Activated naive CD4-positive, alpha-beta T cell treated with anti-CD3 and anti-CD28 coated beads, Interleukin-2, amount 50 U/mL, for 72 hours (primary cell): ENCODE measurements at places on chromosomes 5 and 9.

DNA sequence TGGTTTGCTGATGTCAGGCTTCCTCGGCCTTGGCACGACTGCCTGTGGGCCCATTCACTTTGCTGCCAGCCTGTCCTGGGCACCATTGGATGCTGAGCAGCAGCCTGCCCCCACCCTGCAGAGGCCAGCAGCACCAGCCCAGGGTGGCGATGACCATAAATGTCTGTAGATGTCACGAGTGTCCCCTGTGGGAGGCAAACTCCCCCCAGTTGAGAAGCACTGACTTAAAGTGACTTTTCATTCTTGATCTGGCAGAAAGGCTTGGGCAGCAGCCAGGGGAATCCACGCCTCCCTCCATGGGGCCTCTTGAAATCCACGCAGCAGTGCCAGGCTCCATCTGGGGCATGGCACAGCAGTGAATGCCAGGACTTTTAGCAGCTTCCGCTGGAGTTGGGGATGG, 21.8 kb downstream of the IRX4 start:
- DNase-seq: no peak

DNA sequence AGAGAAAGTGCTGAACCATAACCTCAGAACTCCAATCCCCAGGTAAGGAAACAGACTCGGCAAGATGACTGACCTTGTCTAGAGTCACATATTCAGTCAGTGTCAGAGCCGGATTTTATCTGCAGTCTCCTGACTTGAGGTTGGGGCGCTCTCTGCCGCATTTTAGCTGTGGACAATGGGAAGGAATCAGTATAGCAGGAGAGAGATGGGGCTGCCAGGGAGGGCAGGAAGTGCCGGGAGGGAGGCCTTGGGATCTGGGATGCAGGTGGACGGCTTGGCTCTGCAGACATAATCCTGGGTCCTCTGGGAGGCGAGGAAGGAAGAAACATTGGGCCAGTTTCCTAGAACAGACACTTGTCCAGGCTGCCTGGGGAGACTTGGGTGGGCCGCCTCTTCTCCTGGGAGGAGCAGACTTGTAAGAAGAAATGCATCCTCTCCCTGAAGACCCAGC, 39.7 kb upstream of the COL15A1 start:
- DNase-seq: no peak

GRCh38 chr9:124190761-124191160, 67.0 kb upstream of the NEK6 start:
- no peak for DNase-seq

GRCh38 chr5:56475689-56476486, 242.8 kb upstream of the ANKRD55 start:
- no peak for DNase-seq

- no peak for DNase-seq
Measured at GRCh38 chr5:79576606-79577289, 35.5 kb upstream of the TENT2 start.

DNA sequence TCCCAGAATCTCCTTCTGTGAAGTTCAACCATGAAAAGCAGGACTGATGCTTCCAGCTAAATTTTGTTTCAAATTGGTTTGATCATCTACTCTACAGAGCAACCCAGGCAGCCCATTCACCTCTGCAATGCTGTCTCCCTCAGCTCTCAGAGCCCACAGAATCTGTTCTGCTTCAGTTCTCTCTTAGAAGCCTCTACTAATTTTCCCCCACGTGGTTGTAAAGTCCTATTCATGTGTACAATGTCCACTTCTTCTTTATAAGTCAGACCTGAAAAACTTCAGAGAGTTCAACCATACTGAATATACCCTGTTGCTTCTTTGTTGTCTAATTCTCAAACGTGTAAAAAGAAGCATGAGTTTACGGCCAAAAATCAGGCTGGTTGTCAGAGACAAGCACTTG, 21.3 kb upstream of the FAM13B start:
- no peak for DNase-seq

DNA sequence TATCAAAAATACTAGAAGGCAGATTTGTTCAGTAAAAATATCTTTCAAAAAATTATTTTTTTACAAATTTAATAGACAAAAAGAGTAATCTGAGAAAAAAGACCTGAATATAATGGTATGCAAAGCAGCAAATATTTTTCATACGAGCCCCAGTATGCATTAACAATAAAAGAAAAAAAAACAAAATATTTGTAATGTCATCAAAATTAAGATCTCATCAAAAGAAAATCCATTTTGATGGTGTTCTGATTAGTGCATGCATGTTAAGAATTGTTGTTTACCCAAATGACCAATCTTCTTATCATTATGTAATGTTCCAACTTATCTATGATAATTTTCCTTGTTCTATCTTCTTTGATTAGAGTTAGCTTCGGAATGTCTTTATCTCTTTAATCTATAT, 106.1 kb downstream of the CDH9 start:
- DNase-seq: no peak

- peak; percentile 38 for DNase-seq
Measured at GRCh38 chr5:58794875-58795274, 212.0 kb downstream of the RAB3C start.

DNA sequence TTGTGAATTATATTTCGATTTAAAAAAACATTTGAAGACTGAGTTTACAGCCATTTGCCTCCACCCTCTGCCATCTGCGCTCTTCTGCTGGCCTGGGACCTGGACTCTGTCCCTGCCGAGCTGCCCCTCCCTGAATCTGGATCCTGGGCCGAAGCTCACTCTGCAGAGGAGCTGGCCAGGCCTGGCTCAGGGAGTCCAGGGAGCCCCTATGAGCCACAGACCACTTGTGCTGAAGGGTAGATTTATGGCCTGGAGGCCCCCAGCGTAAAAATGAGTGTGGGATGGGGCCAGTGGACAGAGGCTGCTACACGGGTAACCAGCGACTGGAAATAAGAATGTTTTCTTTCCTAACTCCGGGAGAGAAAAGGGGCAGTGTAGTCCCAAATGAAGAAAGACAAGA, 129.8 kb downstream of the FGF18 start:
- DNase-seq: no peak

DNA sequence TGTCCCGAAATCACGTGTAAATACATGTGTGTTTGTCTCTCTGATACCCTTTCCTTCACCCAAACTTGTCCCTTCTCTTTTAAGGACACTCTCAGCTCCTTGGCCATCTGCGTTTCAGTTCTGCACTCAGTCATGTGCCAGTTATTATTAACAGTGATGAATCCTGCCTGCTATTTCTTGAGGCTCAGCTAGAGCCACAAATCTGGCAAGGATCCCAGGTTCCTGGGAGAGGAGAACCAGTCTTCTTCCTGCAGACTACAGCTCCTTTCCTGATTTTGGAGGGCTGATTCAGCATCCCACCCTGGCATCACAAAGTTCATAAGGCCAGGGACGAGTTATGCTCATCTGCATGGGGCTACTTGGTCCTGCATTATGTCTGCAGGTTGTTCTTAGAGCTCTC, 5.6 kb downstream of the MAMDC2 start:
- DNase-seq: no peak

- DNase-seq: no peak
Measured at GRCh38 chr5:133995341-133995740, 9.4 kb downstream of the VDAC1 start.

DNA sequence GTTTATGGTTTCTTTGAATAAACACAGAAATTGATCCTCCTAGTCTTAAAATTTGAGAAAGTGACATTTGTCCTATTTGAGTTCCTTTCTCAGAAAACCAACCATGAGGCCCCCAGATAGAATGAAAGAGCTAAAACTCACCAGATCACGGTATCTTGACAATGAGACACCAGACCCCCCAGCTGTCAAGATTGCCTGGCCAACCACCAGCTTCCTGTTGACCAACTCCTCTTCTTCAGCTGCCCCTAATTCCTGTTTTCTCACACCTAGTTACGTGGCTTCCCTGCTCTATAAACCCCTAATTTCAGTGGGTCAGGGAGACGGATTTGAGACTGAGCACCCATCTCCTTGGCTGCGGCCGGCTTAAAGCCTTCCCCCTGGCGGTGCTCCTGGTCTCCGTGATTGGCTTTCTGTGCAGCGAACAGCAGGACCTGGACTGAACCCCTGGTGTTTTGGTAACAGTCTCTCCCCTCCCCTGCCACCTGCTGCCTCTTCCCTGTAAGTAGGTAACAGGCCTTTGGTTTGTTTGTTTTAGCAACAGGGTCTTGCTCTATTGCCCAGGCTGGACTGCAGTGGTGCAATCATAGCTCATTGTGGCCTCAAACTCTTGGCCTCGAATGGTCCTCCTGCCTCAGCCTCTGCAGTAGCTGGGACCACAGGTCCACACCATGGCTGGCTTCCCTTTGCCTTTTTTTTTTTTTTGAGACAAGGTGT, 4.8 kb upstream of the ENTPD2 start:
- no peak for DNase-seq

GRCh38 chr5:144310621-144311020, 139.9 kb downstream of the KCTD16 start:
- DNase-seq: no peak

GRCh38 chr5:44783634-44784315, 25.0 kb upstream of the MRPS30 start:
- DNase-seq: no peak

DNA sequence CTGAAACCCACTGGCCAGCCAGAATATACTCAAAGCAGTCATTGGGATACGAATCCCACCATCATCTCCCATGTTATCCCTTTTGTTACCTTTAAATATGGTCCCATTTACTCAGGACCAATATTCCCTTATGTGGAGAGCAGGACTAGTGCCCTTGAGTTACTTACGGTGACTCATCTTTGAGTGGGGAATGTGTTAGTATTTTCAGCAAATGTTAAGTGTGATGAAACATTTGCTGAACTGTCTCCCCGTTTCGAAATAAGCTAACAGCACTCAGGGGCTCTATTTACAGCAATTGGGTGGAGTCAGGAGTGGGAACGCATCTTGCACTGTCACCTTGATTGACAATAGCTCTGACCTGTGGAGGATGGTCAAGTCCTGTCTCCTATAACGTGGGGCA, 67.4 kb downstream of the CTSL start:
- no peak for DNase-seq

- no peak for DNase-seq
Measured at GRCh38 chr5:158701406-158702177, 398.1 kb downstream of the EBF1 start.

- no peak for DNase-seq
Measured at GRCh38 chr9:83000765-83001164, 62.2 kb downstream of the RASEF start.

DNA sequence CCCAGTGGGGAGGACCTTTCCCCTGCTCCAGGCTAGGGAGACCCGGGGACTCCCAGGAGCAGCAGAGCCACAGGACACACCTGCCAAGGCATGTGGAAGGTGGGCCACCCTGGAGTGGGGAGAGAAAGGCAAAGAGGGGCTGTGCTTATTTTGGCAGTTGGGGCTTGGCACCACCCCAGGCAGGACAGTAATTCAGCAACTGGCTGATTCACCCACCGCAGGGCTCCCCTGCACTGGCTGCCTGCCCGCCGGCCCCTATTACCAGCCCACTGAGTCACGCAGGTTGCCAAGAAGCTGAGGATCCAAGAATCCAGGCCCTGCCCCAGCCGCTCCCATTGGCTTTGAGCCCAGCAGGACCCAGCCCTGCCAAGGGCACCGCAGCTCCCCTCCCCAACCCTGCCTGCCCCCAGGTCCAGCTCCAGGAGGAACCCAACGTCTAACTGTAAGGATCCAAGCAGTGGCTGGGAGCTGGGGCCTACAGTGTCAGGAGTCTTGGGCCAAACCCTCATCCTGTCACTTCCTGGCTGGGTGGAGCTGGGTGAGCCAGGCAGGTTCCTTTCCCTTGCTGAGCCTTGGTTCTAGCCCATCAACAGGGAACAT, 14.2 kb upstream of the RALGDS start:
- no peak for DNase-seq

DNA sequence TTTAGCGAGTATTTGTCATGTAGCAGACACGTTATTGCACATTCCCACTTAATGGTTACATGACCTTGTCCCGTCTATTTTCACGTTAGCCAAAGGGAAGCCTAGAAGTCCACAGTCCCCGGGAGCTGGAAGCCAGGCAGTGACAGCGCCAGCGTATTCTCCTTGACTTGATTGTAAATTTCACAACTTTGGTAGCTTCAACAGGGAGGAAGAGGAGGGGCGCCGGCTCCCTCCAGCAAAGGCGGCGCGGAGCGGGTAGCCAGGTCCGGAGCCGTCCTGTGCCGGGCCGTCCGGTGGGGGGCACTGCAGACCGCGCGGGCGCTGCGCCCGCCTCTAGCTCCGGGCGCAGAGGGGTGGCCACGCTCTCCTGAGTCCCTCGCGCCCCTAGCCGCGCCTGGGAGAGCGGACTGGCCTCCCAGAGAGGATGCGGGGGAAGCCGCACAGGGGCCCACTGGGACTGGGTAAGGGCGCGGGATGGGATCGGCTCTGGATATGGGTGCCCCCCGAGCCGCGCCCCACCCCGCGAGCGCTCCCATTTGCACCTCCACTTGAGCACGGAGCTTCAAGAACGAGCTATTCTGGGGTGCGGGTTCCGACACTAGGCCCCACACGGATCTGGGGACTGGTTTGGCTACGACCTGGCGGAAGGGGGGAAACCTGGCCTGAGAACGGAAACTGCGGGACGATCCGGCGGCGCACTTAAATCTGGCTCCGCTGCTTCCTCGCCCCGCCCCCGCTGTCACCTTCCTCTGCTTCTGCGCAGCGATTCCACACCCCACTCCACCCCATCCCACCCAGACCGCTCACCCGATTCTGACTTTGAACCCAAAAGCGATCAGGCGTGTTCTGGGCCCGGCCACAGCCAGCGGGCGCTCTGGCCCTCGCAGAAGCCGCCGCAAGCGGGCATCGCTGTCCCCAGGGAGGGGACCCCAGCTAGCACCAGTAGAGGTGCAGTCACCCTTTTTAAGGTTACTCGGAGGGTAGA, 23.8 kb downstream of the KLF4 start:
- DNase-seq: no peak

- DNase-seq: no peak
Measured at GRCh38 chr5:65823845-65824445, 101.9 kb downstream of the NLN start.

DNA sequence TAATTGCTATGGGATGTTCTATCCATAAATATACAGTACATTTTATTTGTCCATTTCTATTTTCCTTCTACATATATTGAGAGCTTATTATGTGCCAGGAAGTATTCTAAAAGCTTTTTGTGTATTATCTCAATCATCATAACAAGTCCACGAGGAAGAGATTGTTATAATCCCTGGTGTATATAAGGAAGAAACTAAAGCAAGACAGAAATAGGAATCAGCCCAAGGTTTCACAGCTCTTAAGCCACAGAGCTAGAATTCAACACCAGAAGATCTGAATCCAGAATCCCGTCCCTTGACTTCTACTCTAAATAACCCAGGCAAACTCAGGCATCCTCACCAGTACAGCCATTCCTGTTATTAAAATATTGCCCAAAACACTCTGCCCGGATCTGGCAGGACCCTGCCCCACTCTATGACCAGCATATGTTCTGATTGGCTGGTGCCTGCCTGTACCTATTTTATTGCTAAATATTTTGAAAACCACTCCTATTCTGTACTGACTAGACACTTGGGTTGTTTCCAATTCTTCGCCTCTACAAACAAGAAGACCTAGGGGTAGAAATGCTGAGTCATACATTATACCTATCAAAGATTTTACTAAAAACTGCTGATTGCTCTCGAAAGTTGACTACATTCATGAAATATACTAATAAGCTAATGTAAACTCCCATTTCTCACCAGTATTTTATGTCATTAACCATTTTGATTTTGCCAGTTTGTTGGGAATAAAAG, 297.4 kb downstream of the ENC1 start:
- DNase-seq: no peak
